ENCODE measurements at places on chromosomes 13 and 19.
A peak's percentile ranks its signal among the peaks of the same experiment; 100 is the strongest.

DNA sequence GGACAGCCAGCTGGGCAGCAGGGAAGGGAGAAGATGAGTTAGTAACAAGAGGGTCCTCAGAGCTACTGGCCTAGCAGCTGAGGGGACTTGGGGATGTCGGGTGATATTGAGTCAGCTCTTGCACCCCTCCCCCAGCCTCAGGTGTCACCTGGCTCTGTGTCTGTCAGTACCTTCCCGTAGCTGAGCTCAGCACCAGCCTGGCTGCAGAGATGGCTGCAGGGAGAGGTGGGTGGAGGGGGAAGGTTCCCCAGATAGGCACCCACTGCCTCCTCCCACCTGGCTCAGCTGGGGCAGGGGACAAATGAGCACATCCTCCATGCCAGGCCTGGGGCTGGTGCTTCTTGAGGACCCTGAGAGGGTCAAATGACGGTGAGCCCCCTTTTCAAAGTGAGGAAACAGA lies 6.8 kb upstream of the KPTN start:
- no peak for DNase-seq

- DNase-seq = no peak
These were observed 245.2 kb downstream of the DNAJC15 start for GRCh38 chr13:43268632-43269031.

GRCh38 chr19:22545751-22546150 lies 88.4 kb upstream of the ZNF492 start:
- DNase-seq = peak; percentile 52

GRCh38 chr19:55672418-55672817 lies 2.6 kb upstream of the EPN1 start:
- DNase-seq = no peak

- no peak for DNase-seq
These were observed 67.7 kb upstream of the STARD13 start for GRCh38 chr13:33353210-33353609.

- no peak for DNase-seq
These were observed 13.2 kb downstream of the GATAD2A start for GRCh38 chr19:19418555-19419260.

DNA sequence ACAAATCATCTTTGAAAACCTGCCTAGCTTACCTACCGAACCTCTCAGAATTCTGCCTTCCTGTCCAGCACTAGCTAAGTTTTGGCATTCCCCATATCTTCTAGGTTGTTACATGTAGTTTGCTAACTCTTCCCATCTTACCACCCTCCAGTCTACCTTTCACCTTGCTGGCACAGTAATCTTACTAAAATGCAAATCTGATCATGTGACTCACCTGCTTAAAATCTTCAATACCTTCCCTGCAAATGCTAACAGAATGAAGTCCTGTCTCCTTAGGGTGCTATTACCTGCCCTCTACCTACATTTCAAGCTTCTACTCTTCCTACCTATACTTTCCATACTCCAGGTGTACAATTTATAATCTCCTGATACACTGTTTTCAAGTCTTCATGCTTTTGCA lies 30.4 kb downstream of the INTS6 start:
- DNase-seq = no peak

DNA sequence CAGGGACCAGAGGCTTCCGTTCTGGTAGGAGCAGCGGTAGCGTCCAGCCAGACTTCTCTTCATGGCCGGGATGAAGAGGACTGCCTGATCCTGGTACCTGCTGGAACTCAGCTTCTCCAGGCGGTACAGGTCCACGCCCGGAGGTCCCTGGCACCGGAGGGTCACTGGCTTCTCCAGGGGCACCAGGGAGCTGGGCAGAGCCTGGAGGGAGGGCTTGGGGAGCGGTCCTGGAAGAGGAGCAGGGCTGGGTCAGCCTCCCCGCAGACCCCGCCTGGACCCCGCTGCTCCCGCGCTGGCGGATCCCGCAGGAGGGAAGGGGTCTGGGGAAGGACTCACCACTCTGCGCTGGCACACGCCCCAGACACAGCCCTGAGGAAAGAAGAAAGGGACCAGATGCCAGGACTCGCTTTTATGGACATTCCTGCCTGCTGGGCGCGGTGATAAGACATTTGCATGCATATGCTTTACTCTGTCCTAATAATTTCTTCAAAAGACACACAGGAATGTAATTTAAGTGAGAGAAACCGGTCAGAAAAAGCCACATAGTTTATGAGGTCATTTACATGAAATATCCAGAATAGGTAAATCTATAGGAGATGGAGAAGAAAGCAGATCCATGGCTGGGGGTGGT lies 5.8 kb downstream of the GP6 start:
- DNase-seq = no peak

GRCh38 chr19:38946229-38947010 lies 15.7 kb downstream of the MRPS12 start:
- no peak for DNase-seq

GRCh38 chr19:15400521-15401396 lies 18.0 kb downstream of the AKAP8L start:
- DNase-seq = no peak

- no peak for DNase-seq
These were observed at the start of gene TEX26 for GRCh38 chr13:30932481-30933353. TSS of gene TEX26 (plus strand) at chr13:30932656. CDS start at chr13:30932716, 60 bp downstream.

DNA sequence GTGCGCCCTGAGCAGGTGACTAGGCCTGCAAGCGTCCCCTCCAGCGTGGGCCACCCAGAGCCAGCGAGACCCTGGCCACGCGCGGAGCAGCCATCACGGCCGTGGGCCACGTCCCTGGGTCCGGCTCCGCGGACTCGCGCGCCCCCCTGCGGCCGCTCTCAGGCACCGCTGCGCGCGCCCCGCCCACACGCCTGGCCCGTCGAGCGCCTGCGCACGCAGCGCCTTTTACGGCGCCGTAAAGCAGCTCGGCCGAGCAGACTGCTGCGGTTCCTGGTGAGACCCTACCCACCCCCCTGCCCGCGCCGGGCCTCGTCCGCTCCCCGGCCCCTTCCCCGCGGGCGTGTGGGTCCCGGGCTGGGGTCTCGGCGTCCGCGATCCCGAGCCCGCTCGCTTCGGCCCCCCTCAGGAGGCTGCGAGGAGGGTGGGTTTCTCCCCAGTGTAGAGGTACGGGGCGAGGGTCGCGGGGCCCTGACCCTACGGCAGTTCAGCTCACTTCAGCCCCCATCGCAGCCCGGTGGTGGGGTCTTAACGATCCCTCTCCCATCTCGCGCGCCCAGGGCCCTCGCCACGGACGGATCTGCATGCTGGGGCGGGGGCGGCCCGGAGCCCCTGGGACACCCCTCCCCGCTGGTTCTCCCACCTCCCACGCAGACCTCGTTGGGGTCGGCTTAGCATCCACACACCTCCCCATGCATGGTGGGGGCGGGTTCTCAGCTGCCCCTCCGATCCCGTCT lies at the start of gene TRAPPC5:
TSS of gene TRAPPC5 (plus strand) at position 228 of the 734 bp plus-strand sequence. CDS start 1,421 bp downstream, outside the sequence.
- peak; percentile 96 for DNase-seq

DNA sequence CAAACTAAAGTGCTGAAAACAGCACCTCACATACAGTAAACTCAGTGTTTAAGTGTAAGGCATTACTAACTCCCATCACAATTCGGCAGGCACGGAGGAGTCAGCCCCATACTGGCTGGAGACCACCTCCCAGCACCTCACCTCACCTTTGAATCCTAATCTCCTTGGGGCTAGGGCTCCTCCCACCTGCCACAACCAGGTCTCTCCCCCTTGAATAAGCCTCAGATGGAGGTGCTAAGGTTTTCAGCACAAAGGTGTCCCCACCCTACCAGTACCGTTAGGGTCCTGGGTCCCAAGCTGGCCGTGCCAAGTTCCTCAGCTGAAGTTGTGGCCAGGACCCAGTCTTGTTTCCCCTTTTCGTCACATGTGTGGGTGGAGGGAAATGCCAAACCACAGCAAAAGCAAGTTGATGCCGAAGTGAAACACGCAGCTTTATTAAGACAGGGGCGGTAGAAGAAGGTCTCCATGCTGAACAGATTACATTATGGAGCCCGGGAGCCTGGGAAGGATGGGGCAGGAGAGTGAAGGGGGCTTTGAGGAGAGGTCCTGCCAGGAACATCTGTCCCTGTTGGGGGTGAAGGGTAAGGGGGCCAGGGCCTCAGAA lies at the start of gene IGFLR1:
TSS of gene IGFLR1 (minus strand) at position 332 of the 604 bp plus-strand sequence. CDS start 1,272 bp downstream, outside the sequence.
- DNase-seq = no peak

- no peak for DNase-seq
These were observed 56.2 kb downstream of the PARP4 start for GRCh38 chr13:24456396-24456795.

DNA sequence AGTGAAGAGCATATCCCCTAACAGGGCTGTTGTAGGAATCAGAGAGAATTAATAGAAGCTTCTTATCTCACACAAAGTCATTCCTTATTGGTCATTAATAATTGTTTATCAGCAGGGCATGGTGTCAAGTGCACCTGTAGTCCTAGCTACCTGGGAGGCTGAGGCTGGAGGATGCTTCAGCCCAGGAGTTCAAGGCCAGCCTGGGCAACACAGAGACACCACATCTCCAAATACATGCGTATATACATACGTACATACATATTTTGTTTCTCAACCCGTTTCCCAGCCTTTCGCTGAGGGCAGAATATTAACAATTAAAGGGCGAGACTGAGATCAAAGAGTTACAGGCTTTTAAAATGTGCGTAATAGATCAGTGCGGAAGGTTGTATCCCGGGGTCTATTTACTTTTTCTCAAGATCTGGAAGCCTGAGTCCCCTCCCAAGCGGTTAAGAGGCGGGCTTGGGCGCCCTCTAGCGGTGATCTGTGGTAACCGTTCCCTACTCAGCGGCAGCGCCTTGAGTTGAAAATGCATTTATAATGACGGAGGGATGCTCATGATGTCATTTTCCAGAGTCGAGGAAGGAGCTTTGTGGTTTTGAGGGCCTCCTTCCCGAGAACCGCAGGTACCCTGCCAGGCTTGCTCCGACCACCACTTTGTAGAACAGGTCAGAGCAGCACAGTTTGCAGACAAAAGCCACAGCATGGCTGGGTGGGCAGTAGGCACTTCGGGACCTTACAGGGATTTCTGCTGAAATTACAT lies 169.6 kb upstream of the GPR12 start:
- DNase-seq = peak; percentile 59

Measured in HuH-7.5 (cell line).